ENCODE measurements at places on chromosomes 5 and 9.
A peak's percentile ranks its signal among the peaks of the same experiment; 100 is the strongest.

DNA sequence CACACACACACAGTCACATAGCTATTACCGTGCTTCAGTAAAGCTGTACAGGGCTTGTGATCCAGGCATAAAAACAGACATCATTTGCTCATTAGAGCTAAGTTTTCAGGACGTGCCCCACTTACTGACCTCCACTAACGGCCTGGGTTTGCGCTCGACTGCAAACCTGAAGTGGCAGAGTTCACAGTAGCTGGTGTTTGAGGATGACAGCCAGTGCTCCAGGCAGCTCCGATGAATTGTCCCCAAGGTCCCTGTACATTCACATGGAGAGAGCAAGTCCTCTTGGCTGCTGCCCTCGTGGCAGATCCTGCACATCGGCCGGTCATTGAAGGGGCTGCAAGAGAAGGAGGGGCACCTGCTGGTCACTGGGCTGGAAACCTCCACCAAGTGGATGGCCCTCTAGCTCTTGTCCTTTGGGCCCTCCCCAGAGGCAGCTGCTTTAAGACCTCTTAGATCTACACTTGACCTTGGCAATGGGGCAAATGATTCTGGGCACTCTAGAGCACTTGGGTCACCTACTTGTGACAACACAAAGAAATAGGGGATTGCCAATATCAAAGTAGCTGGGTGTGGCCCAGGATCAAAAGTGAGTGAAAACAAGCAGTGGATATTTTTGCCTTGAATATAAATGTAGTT is 115.4 kb downstream of the MARCHF3 start:
- no peak for DNase-seq

- DNase-seq, result peak; percentile 50
Observed at GRCh38 chr5:150058480-150059126, 27.8 kb downstream of the CSF1R start.

DNA sequence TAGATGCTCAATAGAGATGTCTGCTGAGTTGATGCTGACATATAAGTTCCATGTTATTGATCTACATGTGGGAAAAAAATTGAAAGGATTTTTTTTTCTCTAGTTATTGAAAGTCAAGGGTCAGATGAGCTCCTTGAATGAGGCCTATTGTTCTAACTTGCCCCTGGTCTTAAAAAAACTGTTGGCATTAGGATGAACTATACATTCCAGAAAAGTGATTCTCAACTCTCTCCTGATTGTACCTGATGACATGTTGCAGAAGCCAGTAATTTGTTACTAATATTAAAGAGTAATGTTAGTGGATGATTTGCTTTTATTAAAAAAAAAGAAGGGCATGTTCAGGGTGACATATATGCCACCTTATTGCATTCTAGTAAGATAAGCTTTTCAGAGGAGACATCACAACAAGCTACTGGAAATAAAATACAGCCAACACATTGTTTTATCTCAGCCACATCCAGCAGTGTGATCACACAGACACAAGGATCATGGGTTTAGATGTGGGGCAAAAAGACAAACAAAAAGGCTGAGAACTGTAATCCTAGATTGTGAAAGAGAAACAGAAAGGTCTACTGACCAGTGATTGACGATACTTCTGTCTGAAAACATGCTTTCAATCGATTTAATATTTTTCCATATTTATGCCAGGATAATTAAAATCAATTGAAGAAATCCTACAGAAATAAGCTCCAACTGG is 1314.1 kb upstream of the C9orf72 start:
- no peak for DNase-seq

DNA sequence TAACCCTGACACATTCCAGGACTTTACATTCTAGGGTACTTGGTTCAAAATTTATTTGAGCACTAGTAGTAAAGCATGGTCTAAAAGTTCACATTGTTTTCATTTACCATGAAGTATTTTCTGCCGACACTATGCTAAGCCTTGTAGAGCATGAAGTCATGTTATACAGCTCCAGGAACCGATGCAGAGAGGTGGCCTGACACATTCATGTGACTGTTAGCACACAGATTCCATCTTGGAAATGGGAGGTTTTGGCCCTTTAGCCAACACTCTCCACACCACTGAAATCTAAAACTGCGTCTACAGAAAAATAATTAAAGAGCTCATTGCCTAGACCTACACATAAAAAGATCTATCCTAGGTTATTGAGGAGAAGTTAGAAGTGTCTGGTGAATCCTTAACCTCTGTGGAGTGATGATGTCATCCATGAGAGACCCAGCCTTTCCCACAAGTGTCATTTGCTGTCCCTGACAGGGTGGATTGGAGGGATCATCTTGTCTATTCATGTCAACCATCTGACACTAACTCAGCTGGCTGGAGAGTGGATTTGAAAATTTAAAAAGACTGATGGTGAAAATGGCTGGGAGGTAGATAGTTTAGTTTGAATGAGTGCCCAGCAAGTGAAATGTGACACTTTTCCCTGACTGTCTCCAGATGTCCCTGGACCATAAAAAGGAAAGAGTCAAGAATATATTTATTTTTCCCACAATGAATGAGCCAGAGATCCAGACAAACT is 1.3 kb downstream of the RANBP3L start:
- DNase-seq, result no peak

GRCh38 chr5:25160891-25161290 is 516.1 kb upstream of the CDH10 start:
- DNase-seq, result no peak

DNA sequence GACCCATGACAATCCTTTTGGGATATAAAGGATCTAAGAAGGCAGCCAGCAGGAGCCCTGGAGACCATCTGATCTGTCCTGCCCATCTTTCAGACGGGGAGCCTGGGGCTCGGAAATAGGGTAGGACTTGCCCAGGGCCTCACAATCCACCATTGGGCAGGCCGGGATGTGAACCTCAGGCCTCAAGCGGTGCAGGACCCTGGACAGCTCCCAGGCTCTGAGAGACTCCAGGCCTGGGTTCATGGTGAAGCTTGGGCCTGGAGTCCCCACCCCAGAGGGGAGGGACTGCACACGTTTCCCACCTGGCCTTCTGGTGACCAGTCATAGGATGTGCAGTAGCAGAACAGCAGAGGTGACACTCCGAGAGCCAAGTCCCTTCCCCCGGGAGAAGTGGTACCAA is 36.6 kb upstream of the RAPGEF1 start:
- peak; percentile 64 for DNase-seq

- peak; percentile 23 for DNase-seq
Observed at GRCh38 chr5:73280821-73281746, 108.1 kb downstream of the TMEM174 start.
